ENCODE measurements at places on chromosomes 6 and 20.
A peak's percentile ranks its signal among the peaks of the same experiment; 100 is the strongest.

DNA sequence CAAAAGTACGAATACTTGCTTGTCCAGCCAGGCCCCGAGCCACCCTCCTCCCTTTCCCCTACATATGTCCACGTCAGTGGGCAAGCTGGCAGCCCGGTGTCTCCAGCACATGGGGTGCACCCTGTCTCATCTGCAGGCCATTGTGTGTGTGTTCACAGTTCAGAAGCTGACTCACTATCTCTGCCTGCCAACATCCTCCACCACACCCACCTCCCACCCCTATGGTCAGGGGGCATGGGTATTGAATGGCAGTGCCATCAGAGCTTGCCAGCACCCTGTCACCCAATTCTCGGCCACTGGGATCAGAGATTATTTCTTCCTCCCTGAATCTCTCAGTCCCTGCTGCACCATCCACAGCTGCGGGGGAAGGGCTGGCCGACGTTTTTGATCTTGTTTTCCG lies 195.7 kb downstream of the FARS2 start:
- DNase-seq: no peak

DNA sequence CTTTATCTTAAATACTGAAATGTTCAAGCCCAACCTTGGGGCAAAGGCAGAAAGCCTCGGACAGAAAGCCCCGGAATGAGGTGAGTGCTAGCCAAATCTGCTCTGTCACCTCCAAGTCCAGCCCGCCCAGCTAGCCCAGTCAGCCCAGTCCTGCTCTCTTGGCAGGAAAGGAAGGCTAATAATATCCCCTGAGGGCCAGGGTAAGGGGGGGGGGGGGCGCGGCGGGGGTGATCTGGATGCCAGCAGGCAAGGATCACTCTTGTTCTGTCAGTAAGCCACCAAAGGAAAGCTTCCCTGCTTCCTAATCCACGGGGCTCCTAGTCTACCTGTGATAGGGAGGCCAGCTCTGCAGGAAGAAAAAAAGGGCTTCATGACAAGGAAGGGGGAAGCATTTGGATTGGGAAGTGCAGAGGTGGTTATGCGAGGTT lies 1.1 kb downstream of the NDRG3 start:
- no peak for DNase-seq

GRCh38 chr20:35111141-35111888 lies 18.7 kb upstream of the TRPC4AP start:
- DNase-seq: no peak

DNA sequence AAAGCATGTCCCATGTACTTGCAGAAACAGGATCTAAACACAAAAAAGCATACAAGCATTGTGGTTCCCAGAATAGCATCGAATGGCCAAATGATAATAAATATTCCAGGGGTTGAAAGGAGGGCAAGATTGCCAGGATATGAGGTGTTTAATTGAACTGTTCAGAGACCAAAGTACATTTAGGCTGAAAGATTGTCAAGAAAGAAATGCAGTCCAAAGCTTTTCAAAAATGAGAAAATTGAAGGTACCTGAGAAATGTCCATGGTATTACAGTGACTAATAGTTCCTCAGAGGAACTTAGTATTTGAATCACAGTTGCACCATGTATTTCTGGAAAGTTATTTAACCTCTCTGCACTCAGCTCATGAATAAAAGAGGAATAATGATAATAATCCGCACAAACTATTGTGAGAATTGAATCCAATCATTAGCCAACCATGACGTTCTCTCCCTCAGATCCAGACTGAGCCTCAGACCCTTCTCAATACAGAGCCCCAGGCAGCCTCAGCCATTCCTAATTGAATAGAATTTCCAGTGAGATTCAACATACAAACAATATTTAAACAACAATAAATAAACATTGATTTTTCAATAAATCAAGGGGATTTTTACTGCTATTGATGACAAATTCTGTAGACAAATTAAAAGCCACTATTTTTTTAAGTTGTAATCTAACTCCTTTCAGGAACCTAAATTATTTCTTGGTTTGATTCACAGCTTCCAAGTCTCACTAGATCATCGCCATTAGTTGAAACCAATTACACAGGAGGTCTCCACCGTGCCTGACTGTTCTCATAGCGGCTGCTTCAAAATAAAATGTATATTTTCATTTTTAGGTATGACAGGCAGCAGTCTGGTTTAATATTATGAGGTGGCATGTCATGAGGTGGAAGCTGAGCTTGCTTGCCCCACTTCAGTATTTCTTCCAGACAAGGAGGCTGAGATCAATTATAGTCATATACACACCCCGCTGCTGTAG lies 144.3 kb upstream of the TENT5A start:
- DNase-seq: no peak

GRCh38 chr6:25899123-25899522 lies 25.1 kb upstream of the SLC17A3 start:
- DNase-seq: no peak

DNA sequence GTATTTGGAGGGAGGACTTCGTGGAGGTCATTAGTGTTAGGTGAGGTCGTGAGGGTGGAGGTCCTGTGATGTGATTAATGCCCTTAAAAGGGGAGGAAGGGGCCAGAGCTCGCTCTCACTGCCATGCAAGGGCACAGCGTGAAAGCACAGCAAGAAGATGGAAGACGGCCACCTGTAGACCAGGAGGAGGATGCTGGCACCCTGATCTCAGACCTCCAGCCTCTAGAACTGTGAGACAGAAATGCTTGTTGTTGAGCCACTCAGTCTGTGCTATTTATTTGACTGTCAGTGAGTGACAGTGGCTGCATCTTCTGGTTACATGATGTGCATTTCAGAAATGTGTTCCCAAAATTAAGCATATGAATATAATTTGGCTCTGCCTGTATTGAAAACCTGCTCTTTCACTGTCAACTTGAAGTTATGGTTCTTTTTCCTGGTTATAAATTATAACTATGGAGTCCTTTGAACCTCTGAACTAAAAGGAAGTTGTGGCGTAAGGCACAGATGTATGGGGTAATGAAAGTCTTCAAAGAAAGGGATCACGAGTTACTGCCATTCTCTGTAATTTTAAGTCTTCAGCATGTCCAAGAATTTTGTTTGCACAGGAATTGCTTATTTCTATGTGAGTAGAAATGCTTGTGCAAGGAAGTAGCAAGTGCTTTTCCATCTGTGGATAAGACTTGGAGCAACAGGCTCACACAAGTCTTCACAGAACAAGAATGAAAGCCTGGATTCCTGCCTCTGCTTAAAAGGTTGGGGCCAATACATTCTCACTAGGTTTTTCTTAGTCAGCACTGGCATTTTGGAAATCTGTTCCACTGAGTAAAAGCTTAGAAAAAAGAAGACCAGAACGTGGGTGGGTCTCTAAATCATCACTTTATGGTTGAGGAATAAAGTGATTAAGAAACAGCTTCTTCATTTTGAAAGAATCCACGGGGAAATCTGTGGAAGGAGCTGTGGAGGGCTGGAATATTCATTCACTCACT lies 10.3 kb downstream of the PPP1R14C start:
- no peak for DNase-seq

DNA sequence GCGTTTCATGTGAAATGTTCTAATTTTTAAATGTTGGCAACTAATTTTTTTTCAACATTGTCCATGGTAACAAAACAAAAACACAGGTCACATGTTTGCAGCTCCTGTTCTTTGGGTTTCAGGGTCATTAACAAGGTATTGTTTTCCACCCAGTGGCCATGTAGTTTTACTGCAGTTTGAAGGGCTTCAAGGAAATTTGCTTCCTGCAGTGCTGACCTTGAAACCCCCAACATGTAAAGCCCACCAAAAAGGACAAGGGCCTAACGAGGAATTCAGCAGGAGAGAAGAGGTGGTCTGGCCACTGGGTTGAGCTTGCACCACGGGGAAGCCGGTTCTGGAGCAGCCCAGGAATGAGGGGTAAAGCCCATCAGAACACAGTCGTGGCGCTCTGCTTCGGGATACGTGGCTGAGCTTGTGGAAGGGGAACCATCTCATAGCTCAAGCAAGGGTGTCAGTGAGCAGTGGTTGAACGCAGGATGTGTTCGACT lies 13.9 kb upstream of the KLHL31 start:
- DNase-seq: no peak

DNA sequence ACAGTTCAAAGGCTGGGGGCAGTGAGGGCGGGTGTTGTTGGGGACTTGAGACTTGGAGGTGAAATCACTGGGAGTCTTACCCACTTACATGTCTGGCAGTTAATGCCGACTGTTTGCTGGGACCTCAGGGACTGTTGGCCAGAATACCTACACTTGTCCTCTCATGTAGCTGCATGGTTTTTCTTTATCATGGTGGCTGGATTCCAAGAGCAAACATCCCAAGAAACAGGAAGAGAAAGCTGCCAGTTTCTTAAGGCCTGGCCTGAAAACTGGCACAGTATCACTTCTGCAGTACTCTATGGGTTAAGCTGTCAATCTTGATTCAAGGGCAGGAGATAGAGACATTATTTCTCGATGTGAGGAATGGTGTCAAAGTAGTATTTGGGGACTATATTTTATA lies 19.8 kb upstream of the C6orf62 start:
- DNase-seq: no peak

- DNase-seq: no peak
Observed at GRCh38 chr6:141677598-141678211, 455.0 kb upstream of the GJE1 start.

DNA sequence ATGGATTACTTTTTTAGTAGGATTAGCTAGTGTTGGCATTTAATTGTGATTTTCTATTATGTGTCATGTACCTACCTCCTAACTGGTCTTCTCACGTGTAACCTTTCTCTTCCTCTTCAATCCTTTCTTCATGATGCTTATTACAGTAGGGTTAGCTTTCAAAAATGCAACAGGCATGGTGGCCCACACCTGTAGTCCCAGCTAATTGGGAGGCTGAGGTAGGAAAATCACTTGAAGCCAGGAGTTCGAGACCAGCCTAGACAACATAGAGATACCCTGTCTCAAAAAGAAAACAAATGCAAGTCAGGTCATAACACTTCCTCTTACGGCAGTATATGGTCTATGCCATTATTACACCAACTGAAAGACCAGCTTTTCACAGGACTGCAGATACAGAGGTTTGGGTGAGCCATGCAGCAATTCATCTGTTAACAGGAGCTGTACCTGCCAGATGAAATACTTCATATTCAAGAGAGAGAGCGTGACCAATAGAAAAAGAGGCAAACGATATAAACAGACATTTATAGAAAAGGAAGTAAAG lies 195.0 kb downstream of the TMEM242 start:
- DNase-seq: no peak

DNA sequence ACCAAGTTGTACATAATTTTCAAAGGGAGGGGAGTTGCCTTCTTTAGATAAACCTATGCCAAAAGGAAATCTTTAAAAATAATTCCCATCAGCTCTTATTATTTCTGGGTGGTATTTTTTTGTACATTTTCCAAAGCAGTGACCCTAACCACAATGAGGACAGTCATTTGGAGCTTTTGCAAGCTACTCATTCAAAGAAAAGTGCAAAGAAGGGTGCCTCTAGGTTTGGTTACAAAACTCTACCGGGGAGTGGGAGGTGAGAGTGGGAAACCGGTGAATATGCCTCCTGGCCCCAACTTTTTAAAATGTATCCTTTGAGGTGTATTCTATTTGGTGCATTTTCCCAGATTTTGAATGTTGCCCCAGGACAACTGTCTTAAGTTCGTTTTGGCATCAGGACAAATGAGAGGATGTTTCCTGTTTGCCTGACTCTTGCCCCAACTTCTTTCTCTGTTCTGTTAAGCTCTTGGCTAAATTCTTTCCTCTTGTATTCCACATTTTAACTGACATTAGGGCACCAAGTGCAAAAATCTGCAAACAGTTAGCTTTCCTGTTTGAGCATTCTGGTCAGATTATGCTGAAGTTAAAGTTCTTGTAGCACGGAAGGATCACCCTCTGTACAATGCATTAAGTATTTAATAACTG lies 78.9 kb downstream of the SLX4IP start:
- no peak for DNase-seq

GRCh38 chr6:154605882-154606370 lies 95.4 kb upstream of the CNKSR3 start:
- DNase-seq: no peak

GRCh38 chr6:30212865-30213666 lies at the start of gene TRIM26:
TRIM26 (minus strand) TSS chr6:30213406; CDS start chr6:30199103, 14,303 bp downstream.
- DNase-seq: peak; percentile 93

DNA sequence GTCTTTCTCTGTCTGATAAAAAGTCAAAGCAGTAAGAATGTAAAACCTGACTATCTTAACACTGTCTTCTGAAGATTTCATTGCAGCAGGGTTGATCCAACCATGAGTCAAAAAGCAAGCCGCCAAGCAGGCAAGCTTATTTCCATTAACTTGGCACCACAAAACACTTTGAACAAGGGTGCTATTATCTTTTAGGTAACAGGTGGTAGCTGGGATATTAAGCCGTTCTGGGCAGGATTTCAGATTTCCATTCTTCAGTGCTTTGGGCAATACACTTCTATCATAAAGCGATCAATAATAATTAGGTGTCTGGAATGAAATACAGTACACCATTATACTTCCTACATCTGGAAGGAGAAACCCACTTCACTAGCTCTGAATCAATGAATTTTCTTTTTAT lies 181.9 kb downstream of the TBC1D7 start:
- DNase-seq: no peak

Data from stimulated activated CD8-positive, alpha-beta memory T cell treated with anti-CD3 and anti-CD28 coated beads, Interleukin-4, amount 100 ng/mL, for 1 hour (primary cell).